Stimulated activated effector memory CD8-positive, alpha-beta T cell treated with anti-CD3 and anti-CD28 coated beads, Interleukin-12 subunit alpha, Interleukin-12 subunit beta, amount 100 ng/mL, for 72 hours (primary cell): ENCODE measurements at places on chromosomes 12 and 14.

GRCh38 chr14:105087963-105088811 is 23.0 kb upstream of the GPR132 start:
- no peak for DNase-seq

DNA sequence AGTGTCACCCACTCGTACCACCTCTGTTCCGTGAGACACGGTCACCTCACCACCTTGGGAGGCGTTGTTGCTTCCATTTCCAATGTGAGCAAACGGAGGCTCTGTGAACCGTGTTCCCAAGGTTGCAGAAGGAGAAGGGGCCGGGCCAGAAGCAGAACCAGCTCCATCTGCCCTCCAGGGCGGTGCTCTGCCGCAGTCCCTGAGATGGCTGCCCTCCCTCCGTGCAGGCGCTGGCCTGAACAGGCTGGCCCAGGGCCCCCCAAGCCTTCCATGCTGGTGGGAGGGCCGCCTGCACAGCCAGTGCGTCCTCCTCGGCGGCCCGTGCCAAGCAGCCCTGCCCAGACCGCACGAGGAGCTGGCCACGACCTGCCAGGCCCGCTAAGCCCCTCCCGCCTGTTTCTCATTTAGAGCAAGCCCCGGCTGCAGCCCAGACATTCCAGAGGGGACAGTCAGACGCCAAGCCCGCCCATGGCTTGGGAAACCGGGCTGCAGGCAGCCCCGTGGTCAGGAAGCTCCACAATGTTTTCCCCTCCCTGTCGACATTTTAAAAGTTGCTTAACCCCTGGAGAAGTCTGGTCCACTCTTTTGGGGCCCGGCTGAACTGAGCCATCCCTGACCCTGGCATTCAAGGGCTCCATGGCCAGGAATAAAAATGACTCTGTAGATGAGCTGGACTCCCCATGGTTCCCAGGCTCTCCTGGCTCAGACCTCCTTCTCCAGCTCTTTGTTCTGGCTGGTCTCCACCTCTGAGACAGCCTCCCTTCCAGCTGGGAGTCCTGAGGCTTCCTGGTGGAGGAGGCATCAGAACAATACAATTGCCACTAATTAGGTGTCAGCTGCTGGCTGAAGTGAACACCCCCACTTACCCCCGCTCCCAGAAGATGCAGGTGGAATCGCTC is 236.0 kb downstream of the BCL11B start:
- DNase-seq, result no peak

DNA sequence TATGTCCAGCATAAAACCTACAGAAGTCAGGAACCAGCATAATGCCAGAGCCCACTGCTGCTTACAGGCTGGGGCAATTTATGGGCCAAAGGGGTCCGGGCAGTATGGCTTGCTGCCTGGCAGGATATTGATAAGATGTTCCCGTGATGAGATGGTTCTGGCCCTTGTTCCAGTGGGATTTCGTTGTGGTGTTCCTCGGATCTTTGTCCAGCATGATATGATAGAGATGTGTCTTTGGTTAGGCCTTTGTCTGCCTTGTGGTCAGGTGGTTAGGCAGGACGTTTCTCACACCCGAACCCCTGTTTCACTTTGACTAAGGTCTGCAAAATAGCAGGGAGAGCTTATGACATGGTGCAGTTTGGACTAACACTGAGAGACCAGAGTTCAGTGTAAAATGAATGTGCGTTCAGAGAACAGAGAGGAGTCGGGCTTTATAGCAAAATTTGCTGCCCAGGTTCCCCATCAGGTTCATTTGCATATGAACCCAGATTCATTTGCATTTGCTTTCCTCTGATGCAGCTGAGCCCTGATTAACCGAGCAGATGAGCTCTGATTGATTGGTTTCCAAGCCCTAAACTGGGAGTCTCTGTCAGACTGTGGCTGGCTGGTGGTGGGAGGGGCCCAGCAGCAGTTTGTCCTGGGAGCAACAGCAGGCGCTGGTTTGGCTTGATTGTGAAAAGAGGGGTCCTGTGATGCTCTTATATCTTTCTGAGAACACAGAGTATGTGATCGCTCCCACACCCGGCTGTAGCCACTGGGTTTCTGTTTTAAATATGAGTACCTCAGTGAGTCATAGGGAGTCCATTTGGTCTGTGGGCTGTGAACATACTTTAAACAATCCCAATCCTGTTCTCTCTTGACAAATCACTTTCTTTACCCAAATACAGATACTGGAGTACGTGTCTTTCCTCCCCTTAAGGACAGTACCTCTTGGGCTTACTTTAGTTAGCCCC is 156.3 kb upstream of the PZP start:
- DNase-seq, result peak; percentile 86

DNA sequence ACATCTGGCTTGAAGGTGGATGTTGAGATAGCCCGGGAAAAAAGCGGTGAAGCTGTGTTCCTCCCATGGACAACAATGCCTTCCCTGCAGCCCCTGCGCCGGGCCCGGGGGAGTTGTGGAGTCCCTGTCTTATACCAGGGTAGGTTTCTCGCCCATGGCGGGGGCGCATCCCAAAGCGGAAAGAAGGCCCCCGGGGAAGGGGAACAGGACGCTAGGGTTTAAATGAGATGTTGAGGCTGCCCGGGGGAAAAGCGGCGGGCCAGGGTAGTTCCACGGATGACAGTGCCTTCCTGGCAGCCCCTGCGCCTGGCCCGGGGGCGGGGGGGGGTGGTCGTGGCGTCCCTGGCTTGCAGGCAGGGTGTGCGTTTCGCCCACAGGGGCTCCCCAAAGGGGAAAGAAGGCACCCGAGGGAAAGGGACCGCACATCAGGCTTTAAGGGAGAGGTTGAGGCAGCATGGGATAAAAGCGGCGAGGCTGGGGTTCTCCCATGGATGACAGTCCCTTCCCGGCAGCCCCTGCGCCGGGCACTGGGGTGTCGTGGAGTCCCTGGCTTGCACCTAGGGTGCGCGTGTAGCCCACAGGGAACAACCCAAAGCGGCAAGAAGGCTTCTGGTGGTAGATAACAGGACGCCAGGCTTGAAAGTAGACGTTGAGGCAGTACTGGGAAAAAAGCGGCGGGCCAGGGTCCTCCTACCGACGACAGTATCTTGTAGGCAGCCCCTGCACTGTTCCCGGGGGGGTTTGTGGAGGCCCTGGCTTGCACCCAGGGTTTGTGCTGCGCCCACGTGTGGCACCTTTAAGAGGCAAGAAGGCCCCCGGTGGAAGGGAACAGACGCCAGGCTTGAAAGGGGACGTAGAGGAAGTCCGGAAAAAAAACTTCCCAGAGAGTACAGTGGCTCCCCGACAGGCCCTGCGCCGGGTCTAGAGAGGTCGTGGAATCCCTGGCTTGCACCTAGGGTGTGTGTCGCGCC is 160.8 kb upstream of the ALG10B start:
- DNase-seq, result no peak

- no peak for DNase-seq
Observed at GRCh38 chr12:96809522-96809921, 97.5 kb upstream of the NEDD1 start.

GRCh38 chr14:105377555-105378182 is 20.7 kb upstream of the TEX22 start:
- DNase-seq, result no peak

GRCh38 chr14:92760524-92760805 is 12.0 kb upstream of the LGMN start:
- DNase-seq, result no peak

- DNase-seq, result no peak
Observed at GRCh38 chr14:97298331-97298730, 501.1 kb downstream of the VRK1 start.

- DNase-seq, result no peak
Observed at GRCh38 chr12:74365178-74365964, 172.3 kb upstream of the ATXN7L3B start.

DNA sequence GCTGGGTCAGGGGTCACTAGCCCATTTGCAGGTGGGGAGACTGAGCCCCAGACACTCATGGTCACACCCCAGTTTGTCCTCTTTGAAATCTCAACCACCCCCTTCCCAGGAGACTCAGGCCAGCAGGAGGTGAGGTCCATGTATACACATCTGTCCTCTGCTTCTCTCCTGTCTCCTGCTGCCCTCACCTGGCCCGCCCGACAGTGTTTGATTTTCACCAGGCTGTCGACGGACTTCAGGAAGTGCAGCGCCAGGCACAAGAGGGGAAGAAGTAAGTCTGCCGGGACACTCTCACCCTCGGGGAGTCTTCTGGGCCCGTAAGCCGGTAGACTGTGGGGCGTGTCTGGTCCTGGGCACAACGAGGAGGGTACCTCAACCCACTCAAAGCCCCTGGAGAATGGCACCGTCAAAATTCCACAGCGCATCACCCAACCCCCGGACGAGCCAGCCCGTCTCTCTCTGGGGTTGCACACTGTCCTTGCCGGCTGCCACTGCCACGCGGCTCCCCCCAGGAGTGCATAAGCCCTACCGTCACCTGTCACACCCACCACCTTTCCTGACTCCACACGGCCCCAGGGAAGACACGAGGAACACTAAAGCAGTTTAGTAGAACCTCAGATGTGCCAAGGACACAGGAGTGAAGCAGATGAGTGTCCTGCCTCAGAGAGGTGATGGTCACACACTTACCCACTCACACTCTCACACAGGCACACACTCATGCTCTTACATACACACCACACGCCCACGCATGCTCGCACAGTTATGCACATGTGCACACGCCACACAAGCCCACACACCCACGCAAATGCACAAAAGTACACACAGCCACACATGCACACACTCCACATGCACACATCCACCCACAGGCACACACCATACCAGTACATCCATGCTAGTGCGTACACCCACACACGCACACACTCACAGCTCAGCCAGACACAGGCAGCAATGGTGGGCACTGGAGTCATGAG is 13.1 kb upstream of the SIVA1 start:
- no peak for DNase-seq

DNA sequence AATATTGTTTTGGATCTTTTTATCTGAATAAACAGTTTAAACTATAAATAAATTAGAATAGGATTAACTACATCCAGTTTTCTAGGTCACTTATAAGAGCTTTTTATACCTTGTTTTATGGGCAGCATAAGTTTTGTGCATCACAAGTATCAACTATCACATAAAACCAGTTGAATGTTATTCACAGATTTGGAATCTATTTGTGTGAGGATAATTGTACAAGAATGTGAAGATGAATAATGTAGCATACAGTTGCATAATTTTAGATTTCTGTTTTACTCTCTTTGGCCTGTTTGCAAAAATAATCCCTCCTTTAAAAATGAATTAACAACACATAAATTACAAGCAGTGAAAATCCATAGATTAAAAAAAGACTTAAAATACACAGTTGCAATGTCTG is 88.8 kb downstream of the SCFD1 start:
- DNase-seq, result no peak

DNA sequence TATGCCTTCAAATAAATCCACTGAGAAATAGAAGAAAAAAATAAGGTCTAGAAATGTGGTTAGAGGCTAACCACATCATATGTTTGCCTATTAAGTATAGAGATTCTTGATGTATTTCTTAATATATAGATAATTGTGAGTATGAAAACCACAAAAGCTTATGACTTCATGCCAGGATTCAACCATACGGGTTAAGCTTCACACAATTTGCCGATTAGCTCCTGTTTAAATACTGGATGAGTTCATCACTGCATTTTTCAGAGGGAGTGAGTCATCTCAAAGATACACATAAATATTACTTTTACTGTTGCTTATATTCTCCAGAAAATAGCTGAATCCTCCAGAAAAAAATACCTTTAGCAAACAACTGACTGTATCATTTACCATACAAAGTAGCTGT is 79.6 kb downstream of the RPL10L start:
- no peak for DNase-seq

DNA sequence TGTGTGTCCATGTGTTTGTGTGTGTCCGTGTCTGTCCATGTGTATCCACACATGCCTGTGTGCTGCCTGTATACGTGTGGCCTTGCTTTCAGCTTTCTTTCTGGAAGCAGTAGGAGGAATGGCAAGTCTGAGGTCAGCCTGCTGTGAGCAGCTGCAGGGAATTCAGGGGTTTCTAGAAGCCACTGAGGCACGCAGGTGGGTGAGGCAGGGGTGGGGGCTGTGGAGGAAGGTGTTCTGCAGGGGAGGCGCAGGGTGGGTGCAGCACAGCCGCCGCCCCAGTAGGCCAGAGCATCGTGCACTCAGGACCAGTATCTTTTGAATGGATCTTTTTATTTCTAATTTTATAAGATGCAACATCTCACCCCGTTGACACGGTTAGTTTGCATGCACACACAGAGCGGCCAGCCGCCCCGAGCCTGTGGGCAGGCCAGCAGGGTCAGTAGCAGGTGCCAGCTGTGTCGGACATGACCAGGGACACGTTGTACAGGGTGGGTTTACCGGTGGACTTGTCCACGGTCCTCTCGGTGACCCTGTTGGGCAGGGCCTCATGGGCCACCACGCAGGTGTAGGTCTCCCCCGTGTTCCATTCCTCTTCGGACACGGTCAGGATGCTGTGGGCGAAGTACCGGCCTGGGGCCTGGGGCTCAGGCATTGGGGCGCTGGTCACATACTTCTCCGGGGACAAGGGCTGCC is 327.7 kb downstream of the TMEM121 start:
- no peak for DNase-seq

GRCh38 chr12:67625004-67625403 is 23.5 kb upstream of the DYRK2 start:
- no peak for DNase-seq

DNA sequence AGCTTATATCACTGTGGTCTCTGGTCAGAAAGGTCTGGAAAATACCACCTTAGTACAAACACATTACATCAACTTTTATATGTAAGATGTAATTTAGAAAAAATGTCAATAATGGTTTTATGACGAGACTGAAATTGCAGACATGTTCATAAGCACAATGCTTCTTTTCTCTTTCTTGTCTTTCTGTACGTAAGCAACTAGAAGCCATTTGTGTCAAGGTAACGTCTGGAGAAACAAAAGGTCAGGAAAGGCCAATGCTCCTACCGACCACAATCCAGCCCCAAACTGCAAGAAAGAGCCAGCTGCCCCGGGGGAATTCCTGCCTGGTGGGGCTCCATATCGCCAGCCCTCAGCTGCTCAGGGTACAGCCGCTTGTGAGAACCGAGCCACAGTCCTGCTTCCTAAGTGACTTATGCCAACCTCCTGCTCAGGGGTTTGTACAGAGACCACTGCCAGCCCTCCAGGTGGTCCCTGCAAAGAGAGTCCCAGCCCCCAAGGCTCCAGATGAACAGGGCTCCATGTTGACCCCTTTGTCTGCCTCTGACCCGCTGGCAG is 6.3 kb downstream of the ZNF839 start:
- no peak for DNase-seq

GRCh38 chr12:20695232-20695631 is at the start of gene SLCO1C1:
TSS of gene SLCO1C1 (plus strand) at chr12:20695332. CDS start at chr12:20699577, 4,245 bp downstream.
- DNase-seq, result no peak

DNA sequence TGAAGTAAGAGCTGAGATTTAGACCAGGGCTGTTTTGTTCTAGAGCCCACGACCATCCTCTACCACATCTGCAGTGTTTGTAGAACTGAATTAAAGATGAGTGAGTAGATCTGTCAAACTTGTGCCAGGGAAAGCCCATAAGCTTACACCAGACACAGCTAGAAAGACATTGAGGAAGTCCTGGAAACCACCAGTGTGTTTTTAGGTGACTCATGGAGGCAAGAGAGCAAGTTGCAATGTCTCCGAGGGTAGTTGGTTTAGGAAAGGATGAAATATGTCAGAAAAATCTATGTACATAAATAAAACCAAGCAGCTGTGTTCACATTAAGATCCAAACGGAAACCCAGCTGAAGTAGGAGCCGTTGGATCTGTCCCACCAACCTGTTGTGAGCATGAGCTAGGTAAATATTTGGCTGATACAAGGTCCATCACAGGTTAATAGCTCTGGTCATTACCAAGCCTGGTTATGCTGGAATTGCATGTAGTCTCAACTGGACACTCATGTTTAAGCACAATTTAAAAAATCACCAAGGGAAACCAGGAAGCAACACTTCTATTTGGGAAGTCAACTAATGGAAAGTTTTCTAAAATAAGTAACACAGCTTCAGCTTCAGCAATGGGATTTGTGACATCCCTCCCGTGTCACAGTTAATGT is 49.9 kb upstream of the PLEKHG3 start:
- no peak for DNase-seq
